GOT3 (cell line): ENCODE measurements at places on chromosomes 12 and 14.

GRCh38 chr12:68020699-68021098 is 31.5 kb downstream of the IFNG-AS1 start:
- DNase-seq = no peak

DNA sequence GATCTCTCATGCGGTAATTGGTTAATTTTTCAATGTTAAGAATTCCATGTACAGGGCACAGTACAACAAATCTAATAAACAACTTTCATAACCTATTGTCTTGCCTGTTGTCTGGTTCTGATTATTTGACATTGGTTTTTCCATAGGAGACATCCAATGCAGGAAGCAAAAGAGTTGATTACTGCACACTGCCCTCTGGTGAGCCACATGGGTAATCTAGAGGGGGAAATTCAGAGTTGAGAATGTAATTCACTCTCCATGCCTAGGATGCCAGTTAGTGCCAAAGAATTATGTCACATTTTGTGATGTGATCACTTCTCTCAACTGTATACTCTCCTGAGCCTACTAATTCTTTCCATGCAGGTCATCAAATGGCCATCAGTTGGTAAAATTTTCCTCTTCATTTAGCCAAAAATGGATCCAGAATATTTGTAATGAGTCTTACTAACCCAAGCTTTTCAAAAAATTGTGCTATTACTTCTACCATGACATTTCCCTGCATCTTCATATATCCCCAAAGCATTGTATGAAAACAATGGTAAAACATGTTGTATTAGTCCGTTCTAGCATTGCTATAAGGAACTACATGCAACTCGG is 17.7 kb upstream of the CCDC91 start:
- no peak for DNase-seq

DNA sequence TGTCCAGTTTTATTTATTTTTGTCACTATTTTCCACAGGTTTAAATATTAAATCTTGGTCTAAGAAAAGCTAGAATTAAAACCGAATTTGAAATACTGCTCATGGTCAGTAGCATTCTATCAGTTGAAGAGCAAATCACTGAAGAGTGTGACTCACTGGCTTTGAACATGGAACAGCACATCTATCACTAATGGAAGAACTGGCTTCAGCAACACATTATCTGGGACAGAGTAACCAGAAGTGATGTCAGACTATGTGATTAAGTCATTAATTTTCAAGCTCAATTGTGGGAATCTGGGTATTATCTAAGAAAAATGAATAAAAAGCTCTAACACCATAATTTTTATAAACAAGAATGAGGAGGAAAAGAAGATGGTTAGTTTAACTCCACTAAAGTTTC is 527.5 kb downstream of the TMTC2 start:
- no peak for DNase-seq

DNA sequence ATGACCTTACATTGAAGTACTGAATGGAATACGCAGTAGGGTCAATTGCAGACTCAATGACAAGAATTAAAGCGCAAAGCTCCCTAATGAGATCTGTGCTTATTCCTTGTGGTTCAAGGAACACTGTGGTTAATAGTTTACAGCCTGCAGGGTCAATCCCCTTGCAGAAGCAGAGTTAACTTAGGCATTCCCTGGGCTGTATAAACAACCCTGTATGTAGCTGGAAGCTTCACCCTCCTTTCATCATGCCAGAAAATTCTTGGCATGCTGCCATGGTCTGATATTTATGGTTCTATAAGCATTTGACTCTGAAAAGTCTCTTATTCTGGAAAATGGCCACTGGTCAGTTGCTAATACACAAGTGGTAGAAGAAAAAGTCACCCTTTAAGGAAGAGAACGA is 227.7 kb downstream of the NOVA1 start:
- no peak for DNase-seq

DNA sequence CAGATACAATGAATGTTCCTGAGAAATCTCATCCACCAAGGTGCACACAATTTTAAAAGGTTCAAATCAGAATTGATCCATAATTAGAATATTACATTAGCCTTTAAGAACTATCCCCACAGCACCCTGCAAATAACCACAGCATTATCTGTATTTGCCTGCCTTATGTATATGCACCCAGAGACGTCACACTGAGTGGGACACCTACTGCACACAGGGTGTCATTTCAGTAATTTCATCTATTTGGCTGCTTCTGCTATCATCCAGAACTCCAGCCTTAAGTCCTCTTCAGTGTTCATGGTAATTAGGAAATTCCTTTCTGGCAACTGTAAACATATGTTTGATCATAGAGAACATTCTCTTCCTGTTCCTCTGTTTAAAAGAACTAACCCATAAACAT is 298.4 kb downstream of the SYT1 start:
- DNase-seq = no peak

DNA sequence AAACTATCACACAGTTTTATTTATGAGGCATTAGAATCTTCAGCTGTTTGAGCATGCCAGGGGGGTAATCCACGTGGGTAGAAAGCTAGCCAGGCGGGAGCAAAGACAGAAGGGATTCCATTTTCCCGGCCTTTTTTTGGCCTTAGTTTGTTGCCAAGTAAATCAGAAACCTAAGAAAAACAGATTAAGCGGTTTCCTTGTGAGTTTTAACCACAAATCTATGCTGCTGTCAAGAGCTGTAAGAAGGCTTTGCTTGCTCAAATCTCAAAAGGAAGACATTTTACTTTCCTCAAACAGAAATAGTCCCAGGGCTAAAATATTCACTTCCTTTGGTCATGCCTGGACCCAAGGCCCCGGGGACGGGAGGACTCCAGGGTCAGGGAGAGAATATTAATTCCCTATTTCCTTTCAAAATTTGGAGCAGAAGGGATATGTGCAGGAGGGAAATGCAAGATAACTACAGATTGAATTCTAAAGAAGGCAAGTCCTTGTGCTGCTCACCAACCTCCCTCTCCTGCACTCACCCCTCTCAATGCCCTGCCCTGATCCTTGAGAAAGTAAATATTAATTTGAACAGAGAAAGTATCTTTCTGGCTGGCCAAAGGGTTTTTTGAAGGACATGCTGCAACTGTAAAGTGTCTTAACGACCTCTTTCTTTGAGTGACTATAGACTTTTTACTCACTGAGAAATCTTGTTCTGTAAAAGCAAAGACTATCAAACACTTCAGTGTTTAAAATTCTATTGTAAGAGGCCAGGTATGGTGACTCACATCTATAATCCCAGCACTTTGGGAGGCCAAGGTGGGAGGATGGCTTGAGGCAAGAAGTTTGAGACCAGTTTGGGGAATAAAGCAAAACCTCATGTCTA is 75.7 kb downstream of the HSD17B6 start:
- DNase-seq = no peak

- DNase-seq = no peak
These were observed 410.7 kb upstream of the RGS6 start for GRCh38 chr14:71521238-71522135.

GRCh38 chr12:25084816-25085215 is 110.1 kb downstream of the DNAI7 start:
- no peak for DNase-seq
